Thymus (tissue), 14 donors: ENCODE measurements at places on chromosomes 11 and 22.

DNA sequence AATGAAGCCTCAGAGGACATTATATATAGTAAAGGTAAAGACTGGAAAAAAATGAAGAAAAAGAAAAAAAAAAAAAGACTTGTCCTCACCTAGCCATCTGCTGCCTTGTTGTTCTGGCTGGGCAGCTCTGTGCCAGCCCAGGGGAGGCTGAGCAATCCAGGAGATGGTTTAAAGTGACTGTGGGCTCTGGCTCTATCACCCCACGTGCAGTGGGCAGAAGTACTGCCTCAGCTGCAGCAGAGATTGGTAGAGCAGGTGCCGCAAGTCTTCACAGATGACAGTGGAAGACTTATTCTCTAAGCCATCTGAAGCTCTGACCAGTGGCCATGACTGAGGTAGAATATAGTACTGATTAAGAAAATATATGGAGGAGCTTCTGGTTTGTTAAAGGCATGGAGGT, 62.2 kb downstream of the SGSM3 start:
- DNase-seq = no peak

DNA sequence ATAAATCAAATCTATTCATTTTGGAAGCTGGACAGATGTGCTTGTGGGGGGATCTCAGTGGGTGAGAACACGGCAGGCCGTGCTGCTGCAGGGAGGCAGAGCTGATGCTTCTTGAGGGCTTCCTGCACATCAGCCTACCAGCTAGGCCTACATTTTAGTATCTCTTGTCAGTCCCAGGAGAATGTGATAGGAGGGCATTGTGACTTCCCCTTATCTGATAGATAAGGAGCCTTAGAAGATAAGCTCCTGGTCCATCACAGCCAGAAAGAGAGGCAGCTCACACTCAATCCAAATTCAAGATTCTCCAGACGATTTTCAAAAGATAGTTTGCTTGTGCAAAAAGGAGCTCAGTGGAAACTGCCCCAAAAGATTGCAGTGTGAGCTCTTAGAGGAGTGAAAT, 89.0 kb downstream of the SHANK2 start:
- DNase-seq = no peak

DNA sequence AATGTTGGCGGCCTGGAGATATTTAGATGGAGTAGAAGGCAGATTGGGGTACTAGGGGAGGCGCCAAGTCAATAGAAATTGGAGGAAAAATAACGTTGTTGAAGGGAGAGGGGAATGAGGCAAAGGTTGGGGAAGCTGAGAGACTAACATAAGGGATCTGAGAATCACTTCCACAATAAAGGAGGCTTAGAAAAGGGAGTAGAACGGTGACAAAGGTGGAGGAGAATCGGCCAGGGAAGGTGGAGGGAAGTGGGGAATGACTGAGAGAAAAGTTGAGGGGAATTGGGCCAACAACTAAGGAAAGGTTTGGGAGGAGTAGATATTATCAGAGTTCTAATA, 510 bp downstream of the PPME1 start:
- no peak for DNase-seq

- DNase-seq = no peak
Measured at GRCh38 chr11:39144351-39145130, 2314.9 kb downstream of the LRRC4C start.

DNA sequence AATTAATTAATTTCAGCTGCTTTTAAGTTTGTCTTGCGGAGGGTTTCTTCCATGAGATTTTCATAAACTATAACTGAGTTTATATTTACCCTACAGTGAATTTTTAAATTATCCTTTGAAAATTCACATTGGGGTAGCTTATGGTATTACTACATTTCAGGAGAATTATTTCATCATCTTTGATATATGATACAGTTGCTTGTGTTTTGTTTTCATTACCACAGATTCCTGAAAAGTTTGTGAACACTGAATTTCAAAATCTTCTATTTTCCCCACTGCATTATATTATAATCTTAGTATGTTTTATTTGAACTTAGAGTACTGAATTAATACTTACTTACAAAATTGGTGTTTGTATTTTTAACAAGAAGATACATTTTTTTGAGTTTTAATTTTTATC, 24.4 kb downstream of the METTL15 start:
- DNase-seq = no peak

- DNase-seq = no peak
Measured at GRCh38 chr11:130188585-130189347, 29.2 kb downstream of the ST14 start.

GRCh38 chr11:88103337-88104206, 71.7 kb downstream of the RAB38 start:
- peak; percentile 26 for DNase-seq

DNA sequence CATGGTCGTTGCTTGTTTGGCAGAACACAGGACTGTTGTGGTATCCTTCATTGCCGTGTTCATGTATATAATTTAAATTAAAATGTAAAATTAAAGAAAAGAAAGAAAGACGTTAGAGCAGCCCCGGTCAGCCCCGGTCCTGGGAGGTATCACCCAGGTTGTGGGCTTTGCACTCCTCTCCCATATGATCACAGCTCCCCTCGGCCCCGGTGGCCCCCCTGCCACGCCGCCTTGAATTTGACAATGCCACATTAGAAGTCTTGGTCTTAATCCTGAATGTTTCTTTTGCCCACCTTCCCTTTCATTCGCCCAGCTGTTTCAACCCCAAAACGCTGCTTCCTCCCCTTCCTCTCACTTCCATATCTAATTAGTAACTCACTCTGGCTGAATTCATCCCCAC, 11.4 kb downstream of the APOBEC3A start:
- DNase-seq = no peak
